ENCODE measurements at places on chromosomes 2 and 18.

- DNase-seq: no peak
Measured at GRCh38 chr2:126368758-126369157, 287.2 kb upstream of the GYPC start.

- no peak for DNase-seq
Measured at GRCh38 chr2:28135324-28135723, 244.8 kb downstream of the BABAM2 start.

- no peak for DNase-seq
Measured at GRCh38 chr2:143828763-143829537, 691.0 kb downstream of the ZEB2 start.

DNA sequence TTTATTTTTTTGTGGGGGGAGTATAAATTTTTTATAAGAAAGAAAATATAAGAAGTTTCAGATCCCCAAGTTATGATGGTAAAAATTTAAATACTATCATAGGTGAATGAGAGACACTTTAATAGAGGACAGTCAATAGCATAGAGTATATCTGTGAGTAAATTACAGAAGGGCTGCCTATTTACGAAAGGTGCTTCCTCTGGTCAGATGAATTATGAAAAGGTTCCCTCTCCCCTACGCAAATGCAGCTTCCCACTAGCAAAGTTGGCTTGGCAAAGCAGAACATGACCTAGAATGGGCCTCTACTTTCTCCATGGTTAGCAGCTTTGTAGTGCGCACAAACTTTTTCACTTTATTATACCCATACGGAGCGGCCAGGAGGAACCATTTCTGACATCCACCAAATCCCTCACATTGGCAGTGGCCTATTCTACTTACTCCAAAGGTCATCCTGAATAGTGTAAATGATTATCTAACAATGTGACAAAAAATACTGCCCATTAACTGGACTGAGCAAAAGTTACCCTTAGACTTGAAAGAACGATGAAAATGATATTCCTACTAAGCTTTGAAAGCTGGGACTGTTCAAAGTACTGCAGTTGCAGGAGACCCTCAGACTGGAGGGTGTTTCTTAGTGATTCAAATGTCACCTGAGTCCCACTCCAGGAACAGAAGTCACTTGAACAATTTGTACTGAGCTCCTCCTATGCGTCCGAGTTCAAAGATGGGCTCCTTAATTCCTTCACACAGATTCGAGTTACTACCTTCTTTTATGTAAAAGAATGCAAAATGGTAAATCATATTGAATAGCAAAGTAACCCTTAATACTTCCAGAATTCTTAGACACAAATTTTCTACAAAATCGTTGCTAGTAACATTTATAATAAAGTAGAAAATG lies 148.5 kb downstream of the NOL4 start:
- DNase-seq: no peak

DNA sequence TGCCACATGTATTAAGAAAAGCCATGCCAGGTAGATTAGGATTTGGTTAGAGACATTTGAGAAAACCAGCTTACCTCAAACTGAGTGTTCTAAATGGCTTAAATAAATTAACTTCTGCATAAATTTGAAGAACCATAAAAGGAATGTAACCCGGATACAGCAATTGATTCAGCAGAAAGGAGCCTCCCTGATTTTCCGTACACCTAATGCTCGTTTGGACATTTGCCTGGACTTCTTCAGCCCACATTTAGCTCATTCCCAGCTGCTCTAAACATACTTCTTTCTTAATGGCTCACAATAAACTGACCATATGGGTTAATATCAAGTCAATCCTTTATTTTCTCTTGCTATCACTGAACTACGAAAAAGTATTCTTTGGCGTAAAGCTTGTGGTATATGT lies 392.4 kb downstream of the ZNF516 start:
- DNase-seq: no peak

DNA sequence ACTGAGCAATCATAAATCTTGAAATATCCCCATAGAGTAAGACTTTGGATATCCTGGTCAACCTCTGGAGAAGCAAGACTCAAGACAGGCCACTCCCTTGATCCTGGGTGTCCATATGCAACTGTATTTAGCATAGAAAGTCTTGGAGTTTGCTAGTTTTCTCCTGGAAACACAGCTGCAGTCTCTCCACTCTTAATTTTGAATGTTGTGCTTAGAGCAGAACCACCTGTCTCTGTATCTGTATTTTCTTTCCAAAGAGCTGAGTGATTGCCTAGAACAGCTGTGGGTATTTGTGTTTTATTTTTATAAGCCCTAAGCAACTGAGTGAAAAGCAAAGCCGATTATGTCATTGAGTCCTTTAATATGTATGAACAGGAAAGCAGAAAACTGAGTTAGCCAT lies 64.1 kb upstream of the ADAM23 start:
- no peak for DNase-seq

DNA sequence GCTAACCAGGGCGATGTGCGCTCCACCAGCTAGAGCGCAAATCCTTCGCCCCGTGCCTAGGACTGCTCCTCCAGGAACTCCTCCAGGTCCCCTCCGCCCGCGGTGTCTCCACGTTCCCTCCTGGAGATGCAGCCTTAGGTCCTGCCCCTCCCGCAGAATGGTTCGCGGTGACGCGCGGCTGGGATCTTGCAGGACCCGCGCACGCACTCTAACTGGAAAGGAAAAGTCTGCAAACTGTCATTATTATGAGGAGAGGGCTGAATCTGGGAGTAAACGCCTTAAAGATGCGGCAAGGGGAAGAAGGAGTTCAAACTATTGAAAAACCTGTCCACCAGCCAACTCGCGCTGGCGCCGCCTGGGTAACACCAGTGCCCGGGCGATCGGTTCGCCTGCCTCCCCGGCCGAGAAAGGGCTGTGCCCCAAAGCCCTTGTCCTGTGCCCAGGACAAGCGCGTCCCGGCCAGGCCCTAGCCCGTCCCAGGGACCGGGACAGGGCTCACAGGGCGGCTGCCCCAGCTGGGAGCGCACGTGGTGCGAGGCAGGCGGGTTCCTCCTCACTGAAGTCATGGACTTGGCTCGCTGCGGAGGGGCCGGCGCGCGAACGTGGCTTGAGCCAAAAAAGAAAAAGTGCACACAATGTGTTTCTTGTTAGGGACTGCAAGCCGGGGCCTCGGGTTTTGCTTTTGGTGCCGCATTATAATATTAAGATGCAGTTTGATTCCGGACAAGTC lies 5.5 kb upstream of the ID2 start:
- DNase-seq: no peak

DNA sequence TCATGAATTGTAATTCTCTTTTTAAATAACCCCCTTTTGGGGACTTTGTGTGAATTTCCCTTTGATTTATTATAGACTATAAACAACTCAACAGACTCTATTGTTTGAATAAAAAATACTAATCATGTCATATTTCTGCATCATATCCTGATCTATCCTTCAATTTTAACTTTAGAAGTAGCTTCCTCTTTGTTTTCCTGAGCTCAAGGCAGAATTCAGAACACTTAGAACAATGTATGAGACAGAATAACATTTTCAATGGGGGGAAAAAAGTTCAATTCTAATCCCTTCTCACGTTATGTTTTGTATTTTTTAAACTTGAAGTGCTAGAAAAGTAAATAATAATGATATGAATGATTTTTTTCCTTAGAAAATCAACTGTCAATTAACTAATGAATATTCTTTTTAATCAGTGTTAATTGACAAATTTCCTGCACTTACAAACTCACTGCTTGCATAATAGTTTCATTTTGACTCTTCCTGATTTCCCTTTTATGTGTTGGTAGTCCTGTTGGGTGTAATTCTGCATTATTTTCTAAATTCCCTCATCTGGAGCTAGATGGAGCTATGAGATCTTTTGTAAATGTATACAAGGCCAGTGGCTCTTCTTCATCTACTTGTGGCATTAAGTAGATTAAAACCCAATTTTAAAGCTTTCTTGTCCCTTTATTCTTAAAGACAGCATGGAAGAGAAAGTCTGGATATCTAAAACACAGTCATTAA lies 326.1 kb downstream of the PARD3B start:
- DNase-seq: peak; percentile 0

- peak; percentile 15 for DNase-seq
Measured at GRCh38 chr2:53969285-53969967, 1.4 kb downstream of the PSME4 start.

All from NCI-H1105 (cell line).